ENCODE measurements at places on chromosomes 6 and 20. TPM values are rescaled to one million over a fixed set of nuclear protein-coding genes. Genes with fewer than 3 reads are reported as not detected.

LAMA5 gene
- total RNA-seq: 51.4 TPM

EPPIN gene
- total RNA-seq: not detected

APCDD1L gene
- total RNA-seq: 0.04 TPM

GRCh38 chr6:161663682-161664081 is 389.8 kb upstream of the AGPAT4 start:
- DNase-seq: no peak
- no peaks in the 10 kb centered on the region for H3K4me1 ChIP-seq

DNA sequence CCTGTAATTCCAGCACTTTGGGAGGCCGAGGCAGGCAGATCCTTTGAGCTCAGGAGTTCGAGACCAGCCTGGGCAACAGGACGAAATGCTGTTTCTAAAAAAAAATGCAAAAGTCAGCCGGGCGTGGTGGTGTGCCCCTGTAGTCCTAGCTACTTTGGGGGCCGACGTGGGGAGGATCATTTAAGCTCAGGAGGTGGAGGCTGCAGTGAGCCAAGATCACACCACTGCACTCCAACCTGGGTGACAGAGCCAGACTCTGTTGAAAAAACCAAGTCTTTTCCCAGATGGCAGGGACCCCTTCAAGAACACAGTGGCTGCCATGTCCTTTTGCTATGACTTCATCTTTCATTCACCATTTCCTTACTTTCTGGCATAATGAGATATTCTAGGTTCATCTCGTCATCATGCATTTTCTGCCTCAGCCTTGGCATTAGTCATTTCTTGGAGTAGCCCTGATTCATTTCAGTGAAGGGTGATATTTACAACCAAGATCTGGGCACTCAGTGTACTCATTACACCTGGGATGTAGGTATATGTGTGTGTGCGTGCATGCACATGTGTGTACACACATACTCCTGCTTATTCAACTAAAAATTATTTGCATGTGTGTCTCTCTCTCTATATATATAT is 61.4 kb upstream of the TOX2 start:
- no peak overlapping the region for H3K27ac ChIP-seq
- no peak for DNase-seq
- H3K27me3 ChIP-seq: no peaks in the 10 kb centered on the region
- no peaks in the 10 kb centered on the region for H3K36me3 ChIP-seq
- no peaks in the 10 kb centered on the region for H3K4me1 ChIP-seq
- H3K4me3 ChIP-seq: no peak overlapping the region

GRCh38 chr20:57856658-57857057 is 146.8 kb upstream of the PMEPA1 start:
- H3K27ac ChIP-seq: no peak overlapping the region
- no peak overlapping the region for H3K4me3 ChIP-seq
- H3K27me3 ChIP-seq: peaks cover 4% of the 10 kb centered on the region
- DNase-seq: no peak

All from right lobe of liver (tissue), 6 donors.